ENCODE measurements at places on chromosomes 4 and X.

GRCh38 chr4:158462611-158463010, 59.1 kb upstream of the RXFP1 start:
- no peak for DNase-seq

GRCh38 chr4:7103607-7104365, 35.9 kb upstream of the GRPEL1 start:
- DNase-seq: no peak

DNA sequence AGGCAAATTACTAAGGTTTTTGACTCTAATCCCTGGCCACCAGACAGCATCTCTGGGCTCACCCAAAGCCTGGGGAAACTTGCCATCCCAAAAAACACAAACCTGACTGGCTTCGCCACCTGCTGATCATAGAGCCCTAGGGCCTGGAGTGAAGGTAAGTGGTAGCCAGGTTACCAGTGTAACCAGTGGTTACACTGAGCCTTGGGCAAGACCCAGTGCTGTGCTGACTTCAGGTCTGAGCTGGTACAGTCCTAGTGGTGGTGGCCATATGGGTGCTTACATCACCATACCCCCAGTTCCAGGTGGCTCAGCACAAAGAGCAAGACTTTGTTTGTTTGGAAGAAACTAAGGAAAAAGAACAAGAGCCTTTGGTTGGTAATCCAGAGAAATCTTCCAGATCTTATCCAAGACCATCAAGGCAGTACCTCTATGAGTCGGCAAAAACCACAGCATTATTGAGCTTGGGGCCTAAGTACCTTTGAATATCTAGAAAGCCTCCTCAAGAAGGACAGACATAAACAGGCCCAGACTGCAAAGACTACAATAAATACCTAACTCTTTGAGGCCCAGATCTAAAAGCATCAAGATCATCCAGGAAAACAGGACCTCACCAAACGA, 13.7 kb downstream of the MED14 start:
- DNase-seq: no peak

DNA sequence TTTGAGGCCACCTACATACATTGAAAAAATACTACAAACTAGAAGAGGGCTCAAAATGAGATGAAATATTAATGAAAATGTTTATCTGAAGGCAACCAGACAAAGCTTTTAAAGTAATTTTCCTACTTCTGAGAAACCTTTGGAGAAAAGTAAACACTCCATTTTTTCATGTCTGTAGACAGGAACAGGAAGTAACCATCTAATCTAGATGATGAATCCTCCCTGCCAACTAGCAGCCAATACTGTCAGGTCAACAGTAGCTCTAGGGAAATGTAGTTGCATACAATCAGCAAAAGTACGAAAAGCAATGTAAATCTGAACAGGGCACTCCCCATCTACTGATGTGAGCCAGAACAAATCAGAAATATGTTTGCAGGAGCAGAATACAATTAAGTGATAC, 49.0 kb downstream of the AMMECR1 start:
- DNase-seq: no peak

- DNase-seq: no peak
These were observed 199.0 kb upstream of the NUDT6 start for GRCh38 chr4:123121241-123121907.

GRCh38 chrX:39678914-39679313, 418.8 kb downstream of the BCOR start:
- DNase-seq: no peak

DNA sequence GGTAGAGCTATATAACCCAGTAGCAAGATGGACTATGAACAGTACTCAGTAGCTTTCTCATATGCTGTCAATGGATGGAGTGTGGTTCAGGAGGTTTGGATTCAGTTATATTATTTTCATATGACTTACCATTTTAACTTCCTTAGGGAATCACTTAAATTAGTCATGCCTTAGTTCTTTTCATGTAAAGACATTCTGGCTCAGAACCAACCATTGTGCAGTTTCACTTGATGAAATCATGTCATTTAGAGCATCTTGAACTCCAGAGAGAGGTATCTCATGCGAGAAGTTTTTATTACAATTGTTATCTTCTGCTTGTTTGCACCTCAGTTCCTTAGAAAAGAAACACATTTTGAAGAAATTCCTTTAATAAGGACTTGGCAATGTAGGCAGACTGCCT, 55.8 kb downstream of the IL1RAPL2 start:
- DNase-seq: no peak

- no peak for DNase-seq
These were observed 573.6 kb downstream of the PPP4R3C start for GRCh38 chrX:26889574-26889973.

DNA sequence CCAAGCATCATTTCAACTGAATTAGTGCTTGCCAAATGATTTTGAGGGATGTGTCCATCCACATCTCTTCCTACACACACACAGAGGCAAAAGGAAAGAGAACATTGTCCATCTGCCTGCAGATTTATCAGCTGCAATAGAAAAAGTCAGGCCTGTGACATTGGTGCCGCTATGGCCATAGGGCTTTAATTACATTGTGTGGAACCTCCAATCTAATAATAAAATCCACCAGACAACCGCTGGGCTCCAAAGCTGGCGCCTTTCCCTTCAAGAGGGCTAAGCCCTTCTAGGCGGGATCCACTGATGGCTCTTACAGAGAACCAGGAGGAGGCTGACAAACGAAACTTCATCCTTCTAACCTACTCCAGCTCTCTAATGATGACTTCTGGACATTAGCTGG, 60.6 kb downstream of the PHOX2B start:
- no peak for DNase-seq

DNA sequence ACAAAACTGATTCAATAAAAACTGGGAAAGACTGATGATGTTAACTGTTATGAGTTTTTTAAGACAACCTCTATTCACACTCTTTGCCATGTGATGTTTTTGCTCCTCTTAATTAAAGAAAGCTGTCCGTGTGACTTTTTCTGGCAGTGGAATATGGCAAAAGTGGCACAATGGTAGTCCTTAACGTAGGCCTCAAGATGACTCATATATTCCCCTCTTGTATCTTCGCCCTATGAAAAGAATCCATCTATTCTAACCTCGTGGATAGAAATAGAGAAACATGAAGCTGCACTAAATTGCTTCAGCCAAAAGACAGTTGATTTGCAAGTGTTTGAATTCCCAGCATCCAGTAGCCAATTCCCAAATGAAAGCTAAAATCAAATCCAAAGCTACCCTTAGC, 603.8 kb upstream of the PCDH7 start:
- DNase-seq: no peak

DNA sequence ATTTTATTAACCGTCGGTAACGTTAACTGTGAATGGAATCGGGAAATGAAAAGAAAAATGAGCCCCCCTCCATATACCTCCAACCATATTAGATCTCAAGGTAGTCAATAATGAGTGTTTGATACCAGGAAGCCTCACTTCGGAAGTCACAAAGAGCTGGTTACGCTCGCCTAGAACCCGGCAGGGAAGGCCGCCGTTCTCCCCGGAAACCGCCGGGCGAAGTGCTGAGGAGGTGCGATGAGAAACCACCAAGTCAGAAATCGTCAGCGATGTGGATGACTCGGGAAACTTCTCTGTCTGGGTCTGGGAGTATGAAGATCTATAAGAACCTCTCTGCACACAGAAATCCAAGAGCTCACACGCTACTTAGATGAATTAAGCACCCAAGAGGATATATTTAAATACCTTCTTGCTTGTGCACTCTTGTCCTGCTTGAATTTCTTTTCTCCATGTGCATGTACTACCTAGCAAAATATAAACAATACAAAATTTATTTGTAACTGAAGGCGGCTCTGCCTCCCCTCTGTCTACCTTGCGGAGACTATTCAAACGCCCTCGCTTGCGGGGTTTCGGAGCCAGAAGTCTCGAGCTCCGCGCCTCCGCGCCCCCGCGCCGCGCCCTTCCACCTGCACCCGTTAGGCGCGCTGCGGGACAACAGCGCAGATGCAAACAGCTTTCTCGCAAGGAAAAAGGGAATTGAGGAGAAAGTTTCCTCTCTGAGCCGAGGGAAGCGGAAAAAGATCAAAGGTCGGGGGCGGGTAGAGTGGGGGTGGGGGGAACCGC, 17.8 kb downstream of the NKX6-1 start:
- DNase-seq: no peak

- DNase-seq: no peak
These were observed 46.7 kb downstream of the TMEM156 start for GRCh38 chr4:38985410-38986100.

DNA sequence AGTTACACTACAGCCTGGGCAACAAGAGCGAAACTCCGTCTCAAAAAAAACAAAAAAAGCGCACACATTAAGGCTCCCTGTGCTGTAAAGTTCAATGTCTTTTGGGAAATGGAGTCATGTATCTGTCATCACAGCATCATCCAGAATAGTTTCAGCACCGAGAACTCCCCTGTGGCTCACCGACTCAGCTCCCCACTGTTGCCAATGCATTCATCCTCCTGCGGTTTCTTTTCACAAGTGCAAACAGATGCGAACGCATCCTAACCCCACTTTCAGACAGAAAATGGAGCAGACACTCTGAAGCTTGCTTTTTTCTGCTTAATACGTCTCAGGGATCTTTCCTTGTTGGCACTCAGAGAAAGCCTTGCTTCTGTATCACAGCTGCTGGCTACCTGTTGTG, 13.8 kb upstream of the SH3TC1 start:
- no peak for DNase-seq

DNA sequence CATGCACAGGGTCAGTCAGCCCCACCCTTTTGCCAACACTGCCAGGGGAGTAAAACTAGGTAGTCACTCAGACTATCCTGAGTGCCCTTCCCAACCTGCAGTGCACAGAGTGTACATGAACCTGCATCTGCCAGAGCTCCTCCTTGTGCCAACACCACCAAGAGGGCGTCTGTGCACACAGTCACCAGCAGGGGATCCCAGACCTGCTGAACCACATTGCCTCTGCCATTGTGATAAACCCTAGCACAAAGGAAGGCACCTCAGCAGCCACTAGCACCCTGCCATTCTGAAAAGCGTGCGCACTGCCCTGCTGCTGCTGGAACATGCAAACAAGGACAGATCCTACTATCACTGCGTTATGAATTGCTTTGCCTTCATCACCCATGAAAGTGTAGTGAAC, 247.8 kb upstream of the POU3F4 start:
- DNase-seq: no peak

- no peak for DNase-seq
These were observed 5.7 kb downstream of the TRPC5OS start for GRCh38 chrX:111881715-111882114.
